ENCODE measurements at places on chromosomes 12 and 14.

GRCh38 chr12:2477009-2477766, 317.6 kb upstream of the FKBP4 start:
- no peak for ATAC-seq

DNA sequence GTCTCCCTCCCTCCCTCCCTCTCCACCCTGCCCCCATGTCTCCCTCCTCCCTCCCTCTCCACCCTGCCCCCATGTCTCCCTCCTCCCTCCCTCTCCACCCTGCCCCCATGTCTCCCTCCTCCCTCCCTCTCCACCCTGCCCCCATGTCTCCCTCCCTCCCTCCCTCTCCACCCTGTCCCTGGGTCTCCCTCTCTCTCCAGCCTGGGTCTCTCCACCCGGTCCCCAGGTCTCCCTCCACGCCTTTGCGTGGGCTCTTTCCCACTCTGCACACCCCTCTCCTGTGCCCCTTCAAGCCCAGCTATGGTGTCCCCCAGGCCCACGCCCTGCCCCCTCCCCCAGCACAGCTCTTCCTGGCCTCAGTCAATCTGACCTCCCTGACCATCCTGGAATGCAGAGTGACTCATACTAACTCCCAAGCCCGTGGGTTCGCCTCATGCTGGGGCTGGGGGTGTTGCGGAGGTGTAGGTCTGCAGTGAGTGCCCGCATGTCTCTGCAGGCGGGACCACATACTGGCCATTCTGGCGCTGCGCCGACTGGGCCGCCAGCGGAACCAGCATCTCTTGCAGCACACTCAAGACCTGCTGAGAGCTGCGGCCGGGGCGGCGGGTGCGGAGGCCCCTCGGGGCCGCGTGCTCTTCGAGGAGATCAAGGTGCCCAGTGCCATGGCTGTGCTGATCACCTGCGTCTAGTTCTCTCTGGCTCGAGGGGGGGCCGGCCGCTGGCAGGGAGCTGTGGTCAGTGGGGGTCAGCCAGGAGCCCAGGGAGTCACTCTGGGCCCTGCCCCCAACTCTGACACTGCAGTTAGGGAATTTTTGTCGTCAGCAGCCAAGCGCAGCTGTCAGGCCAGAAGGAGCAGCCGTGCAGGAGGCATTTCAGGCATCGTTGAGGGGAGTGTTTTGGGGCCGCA, 13.5 kb upstream of the TNFAIP2 start:
- ATAC-seq, result no peak

GRCh38 chr14:73771848-73772638, 57.9 kb upstream of the PNMA1 start:
- ATAC-seq, result peak; percentile 80

GRCh38 chr12:47249719-47250357, 170.1 kb upstream of the AMIGO2 start:
- no peak for ATAC-seq

GRCh38 chr14:76080025-76080424, 71.7 kb upstream of the GPATCH2L start:
- ATAC-seq, result no peak

DNA sequence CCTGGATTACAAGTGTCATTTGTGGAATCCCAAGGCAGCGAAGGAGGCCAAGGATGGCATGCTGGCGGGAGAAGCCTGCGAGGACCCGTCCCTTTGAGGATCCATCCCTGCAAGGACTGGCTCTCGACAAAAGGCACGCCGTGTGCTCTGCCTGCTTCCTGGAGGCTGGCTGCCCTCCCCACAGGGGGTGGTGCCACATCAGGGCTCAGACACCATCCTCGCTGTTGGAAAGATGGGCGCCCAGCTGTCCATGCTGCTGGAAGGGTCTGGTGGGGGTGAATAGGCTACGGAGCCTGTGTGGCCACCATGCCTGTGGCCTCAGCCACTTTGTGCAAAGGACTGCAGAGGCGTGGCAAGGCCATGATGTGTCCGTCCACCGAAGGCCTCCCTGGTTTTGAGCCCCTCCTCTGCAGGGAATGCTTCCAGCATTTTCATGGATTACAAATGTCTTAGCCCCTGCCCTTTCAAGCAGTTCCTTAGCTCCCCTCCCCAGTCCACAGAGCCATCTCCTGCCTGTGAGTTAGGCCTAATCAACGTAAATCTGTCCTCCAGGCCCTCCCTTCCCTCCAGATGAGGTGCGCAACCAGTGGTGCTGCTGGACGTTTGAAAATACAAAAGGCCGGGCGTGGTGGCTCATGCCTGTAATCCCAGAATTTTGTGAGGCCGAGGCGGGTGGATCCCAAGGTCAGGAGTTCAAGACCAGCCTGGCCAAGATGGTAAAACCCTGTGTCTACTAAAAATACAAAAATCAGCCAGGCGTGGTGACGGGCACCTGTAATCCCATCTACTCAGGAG, 22.1 kb downstream of the ZBTB42 start:
- no peak for ATAC-seq

All from stimulated activated memory B cell treated with anti-CD40 and anti-IgM and Interleukin-4, amounts not matched to agents 10 μg/mL and 1 μg/mL and 100 μg/mL, for 72 hours (primary cell).